Activated naive CD4-positive, alpha-beta T cell treated with anti-CD3 and anti-CD28 coated beads for 36 hours (primary cell): ENCODE measurements at places on chromosomes 7 and 10.

- H3K27me3 ChIP-seq = peaks cover 12% of the 10 kb centered on the region
- H3K4me3 ChIP-seq = no peak overlapping the region
- H3K27ac ChIP-seq = no peak overlapping the region
- H3K36me3 ChIP-seq = peaks cover 8% of the 10 kb centered on the region
- H3K4me1 ChIP-seq = no peaks in the 10 kb centered on the region
These were observed 30.8 kb upstream of the DRGX start for GRCh38 chr10:49426490-49427360.

DNA sequence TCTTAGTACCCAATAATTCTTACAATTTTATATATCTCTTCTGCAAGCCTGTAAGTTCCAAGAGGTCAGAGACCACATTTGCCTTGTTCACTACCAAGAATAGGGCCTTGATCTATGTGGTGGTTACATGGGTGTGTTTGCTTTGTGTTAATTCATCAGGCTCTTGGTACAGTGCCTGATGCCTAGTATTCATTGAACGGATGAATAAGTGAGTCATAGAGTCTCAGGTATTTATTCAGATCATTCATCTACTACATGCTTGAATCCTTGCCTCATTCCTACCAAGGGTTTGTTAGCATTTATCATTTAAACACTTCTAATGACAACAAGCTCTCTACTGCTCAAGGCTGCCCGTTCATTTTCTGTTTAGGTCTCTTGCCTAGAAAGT is 11.3 kb upstream of the SGPL1 start:
- H3K27ac ChIP-seq = no peak overlapping the region
- no peak for DNase-seq
- no peak overlapping the region for H3K4me3 ChIP-seq

DNA sequence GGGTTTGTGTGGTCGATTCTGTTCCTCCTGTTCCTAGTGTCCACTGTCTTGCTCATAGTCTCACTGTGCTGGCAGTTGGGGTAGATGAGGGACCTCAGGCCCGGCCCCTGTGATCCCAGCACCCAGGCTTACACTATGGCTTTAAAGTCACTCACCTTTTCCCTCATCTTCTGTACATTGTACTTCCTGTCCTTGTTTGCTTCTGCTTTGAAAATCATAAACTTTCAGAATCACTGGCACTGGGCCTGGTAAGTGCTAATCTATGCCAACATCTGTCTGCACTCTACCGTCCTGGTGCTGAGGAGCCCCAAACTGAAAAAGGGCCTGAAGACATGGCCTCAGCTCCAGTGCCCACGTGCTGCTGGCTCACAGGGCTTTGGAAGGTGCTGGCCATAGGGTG is 5.7 kb upstream of the TAS2R60 start:
- DNase-seq = peak; percentile 29
- H3K27me3 ChIP-seq = no peaks in the 10 kb centered on the region
- no peaks in the 10 kb centered on the region for H3K36me3 ChIP-seq
- H3K27ac ChIP-seq = peak overlapping the region; percentile 28
- peaks cover 29% of the 10 kb centered on the region for H3K4me1 ChIP-seq

GRCh38 chr10:14173706-14174594 is 156.8 kb downstream of the FRMD4A start:
- no peaks in the 10 kb centered on the region for H3K36me3 ChIP-seq
- H3K4me3 ChIP-seq = peak overlapping the region; percentile 66
- H3K4me1 ChIP-seq = peaks cover 15% of the 10 kb centered on the region

DNA sequence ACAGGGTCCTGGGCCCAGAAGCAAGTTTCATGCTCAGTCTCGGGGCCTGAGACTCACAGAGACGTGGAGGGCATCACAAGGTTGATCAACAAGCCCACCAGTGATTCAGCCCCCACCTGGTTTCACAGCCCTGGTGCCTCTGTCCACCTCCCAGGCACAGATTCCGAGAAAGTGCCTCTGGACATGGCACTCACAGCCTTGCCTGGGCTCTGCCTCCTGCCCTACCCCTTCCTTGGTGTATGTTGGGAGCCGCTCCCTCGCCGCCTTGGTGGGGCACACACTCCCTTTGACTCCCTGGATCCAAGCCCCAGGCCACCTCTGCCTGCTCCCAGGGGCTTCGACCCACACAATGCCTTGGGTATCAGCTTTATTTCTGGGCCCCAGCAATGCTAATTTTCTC is 200.8 kb upstream of the PPP2R2D start:
- H3K4me1 ChIP-seq = no peaks in the 10 kb centered on the region
- no peaks in the 10 kb centered on the region for H3K27me3 ChIP-seq
- no peak overlapping the region for H3K4me3 ChIP-seq
- H3K36me3 ChIP-seq = no peaks in the 10 kb centered on the region
- no peak for DNase-seq

DNA sequence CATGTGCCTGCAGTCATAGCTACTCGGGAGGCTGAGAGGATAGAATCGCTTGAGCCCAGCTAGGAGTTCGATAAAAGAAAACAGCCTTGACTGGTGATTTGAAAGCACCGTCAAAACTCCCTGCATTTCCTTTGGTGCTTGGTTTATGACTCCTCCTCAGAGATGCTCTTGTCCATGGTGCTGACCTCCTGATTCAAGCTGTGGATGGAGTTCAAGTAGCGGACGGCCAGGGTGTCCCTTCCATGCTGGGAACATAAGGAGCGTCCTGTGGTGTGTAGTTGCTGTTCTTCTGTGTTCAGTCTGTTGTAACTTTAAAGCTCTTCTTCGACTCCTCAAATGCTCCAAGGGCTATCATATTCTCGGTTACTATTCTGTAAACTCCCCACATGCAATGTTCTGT is 382.5 kb upstream of the KIAA1217 start:
- peak; percentile 31 for DNase-seq
- no peaks in the 10 kb centered on the region for H3K4me1 ChIP-seq
- no peaks in the 10 kb centered on the region for H3K36me3 ChIP-seq

DNA sequence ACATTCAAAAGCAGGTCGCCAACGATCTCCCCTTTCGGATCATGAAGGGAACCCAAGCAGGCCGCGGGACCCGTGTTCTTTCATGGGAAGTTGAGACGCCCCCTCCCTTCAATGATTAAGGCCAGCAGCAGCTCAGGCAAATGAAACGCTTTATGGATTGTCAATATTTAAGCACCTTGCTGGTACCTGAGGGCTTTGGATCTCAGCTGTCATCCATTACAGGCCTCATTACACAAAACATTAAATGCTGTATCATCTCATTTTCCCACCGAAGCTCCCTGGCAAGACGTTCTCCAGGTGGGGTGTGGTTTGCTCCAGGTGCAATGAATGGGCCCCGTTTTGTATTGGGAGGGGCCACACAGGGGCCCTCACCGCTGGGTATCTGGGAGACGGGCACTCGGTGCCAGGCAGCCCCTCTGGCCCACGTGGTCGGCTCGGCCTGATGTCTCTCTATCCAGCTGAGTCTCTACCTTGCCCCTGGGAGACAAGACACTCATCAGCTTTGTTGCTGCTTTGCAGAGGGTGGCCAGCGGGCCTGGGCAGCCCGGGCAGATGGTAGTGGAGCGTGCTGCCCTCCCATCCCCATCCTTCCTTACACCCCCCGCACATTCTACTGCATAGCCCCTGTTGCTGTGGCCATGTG is 456.1 kb upstream of the FOXK1 start:
- no peak overlapping the region for H3K27ac ChIP-seq
- H3K4me3 ChIP-seq = no peak overlapping the region
- H3K36me3 ChIP-seq = no peaks in the 10 kb centered on the region
- H3K27me3 ChIP-seq = no peaks in the 10 kb centered on the region
- H3K4me1 ChIP-seq = no peaks in the 10 kb centered on the region
- no peak for DNase-seq

DNA sequence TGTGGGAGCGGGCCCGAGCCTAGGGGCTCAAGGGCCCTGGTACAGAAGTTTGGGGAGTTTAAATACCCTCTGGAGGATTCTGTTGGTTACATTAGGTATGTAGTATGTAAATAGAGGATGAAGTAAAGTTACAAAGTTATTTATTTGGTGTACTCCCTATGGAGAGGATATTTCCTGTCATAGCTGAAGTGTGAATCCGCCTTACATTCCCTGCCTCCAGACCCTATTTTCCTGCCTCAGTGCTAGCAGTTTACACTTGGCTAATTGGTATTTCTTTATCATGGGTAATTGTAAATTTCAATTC is 60.6 kb upstream of the KLF14 start:
- H3K27ac ChIP-seq = no peak overlapping the region
- H3K27me3 ChIP-seq = peaks cover 5% of the 10 kb centered on the region
- no peak overlapping the region for H3K4me3 ChIP-seq
- H3K4me1 ChIP-seq = no peaks in the 10 kb centered on the region
- DNase-seq = no peak
- H3K36me3 ChIP-seq = no peaks in the 10 kb centered on the region

DNA sequence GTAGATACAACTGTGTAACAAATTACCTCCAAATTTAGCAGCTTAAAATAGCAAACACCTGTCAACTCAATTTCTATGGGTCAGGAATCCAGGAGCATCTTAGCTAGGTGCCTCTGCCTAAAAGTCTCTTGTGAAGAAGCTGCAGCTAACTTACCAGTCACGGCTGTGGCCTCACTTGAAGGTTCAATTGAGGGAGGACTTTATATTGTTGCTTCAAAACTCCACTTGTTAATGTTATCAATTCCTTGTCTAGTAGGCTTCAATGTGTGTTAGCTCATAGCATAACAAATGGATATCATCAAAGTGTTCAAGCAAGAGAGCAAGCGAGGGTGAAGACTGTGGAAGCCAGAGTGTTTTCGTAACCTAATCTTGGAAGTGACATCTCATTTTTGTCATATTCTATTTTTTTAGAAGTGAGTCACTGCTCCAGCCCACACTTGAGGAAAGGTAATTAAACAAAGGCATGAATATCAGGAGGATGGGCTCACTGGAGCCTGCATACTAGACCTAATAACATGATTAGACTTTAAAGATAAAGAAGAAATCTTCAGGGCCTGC is 172.9 kb downstream of the SPAG6 start:
- peaks cover 5% of the 10 kb centered on the region for H3K27me3 ChIP-seq
- H3K4me3 ChIP-seq = no peak overlapping the region
- no peaks in the 10 kb centered on the region for H3K4me1 ChIP-seq
- no peak overlapping the region for H3K27ac ChIP-seq
- DNase-seq = no peak

DNA sequence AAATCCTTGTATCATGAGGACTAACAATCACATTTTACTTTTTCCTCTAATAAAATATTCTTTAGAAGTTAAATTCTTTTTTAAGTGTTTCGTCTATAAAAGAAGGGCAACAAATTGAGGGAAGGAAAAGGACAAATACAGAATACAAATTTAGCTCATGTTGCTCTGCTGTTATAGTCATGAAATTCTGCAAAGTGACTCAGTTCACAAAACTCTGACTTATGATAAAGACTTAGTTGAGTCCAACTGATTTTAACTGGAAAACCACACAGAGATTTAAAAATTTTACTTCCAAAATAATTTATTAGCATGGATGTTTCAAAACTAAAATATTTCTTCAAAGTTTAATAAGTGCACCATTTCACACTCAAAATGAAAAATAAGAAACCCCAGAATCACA is 75.0 kb upstream of the GPR22 start:
- no peak for DNase-seq
- H3K27me3 ChIP-seq = no peaks in the 10 kb centered on the region
- no peaks in the 10 kb centered on the region for H3K4me1 ChIP-seq
- H3K27ac ChIP-seq = no peak overlapping the region

DNA sequence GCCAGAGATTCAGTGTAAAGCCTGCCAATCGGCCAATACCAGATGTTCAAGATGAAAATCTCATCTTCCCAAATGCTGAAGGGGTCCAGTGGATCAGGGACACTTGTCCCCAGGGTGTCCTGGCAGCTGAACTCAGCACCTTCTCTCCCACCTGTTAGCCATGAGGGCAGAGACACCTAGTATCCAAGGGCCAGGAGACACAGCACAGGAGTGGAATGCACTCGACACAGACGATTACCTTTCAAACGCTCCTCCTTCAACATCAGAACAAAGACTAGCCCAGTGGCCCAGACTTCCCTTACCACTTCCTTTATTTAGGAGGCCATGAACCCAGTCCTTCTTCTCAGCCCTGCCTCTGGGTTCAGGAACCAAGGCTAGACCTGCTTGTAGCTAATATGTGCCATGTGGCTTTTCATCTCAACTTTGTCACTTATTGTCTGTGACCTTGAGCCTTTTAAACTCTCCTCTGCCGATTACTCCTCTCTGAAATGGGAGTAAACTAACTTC is 180.3 kb upstream of the PLXNA4 start:
- DNase-seq = no peak
- H3K4me3 ChIP-seq = no peak overlapping the region
- H3K27ac ChIP-seq = no peak overlapping the region
- H3K4me1 ChIP-seq = peaks cover 6% of the 10 kb centered on the region
- no peaks in the 10 kb centered on the region for H3K27me3 ChIP-seq

DNA sequence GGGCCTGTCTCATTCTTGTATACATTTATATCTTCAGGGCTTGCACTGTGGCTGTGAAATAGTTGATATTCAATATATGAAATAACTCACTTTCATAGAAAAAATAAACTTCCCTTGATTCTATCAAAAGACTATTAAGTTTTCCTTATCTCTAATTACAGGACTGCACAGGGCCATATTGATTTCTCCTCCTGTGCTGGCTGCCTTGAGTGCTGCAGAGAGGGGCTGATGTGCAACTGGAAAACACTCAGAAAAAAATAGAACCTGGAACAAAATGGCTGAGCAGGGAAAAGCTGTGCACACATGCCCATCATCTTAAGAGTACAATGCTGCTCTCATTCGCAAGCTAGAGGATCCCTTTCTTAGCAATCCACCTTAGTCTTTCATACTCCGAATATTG is 5.9 kb upstream of the HDAC9 start:
- no peaks in the 10 kb centered on the region for H3K4me1 ChIP-seq
- H3K4me3 ChIP-seq = no peak overlapping the region
- no peaks in the 10 kb centered on the region for H3K27me3 ChIP-seq
- H3K36me3 ChIP-seq = no peaks in the 10 kb centered on the region
- DNase-seq = no peak
- H3K27ac ChIP-seq = no peak overlapping the region

DNA sequence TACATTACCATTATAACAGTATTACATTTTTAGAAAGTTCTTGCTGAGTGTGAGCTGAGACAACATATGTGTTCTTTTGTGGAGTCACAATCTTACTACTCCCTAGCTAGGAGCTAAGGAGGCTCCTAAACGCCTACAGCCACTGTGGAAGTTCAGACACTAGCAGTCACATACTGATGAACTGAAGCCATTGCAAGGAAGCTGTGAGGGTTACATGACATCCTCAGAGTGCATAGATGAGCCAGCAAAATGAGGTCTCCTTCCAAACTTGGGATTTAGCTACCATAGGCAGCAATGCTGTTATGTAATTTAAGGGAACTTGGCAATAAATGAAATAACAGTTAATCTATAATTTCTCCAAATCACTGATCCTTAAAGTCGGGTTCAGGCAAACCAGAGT is 10.8 kb upstream of the ST7 start:
- no peaks in the 10 kb centered on the region for H3K36me3 ChIP-seq
- H3K4me3 ChIP-seq = no peak overlapping the region
- H3K4me1 ChIP-seq = no peaks in the 10 kb centered on the region
- no peak for DNase-seq
- no peak overlapping the region for H3K27ac ChIP-seq

- H3K36me3 ChIP-seq = no peaks in the 10 kb centered on the region
- no peak overlapping the region for H3K4me3 ChIP-seq
- H3K27me3 ChIP-seq = peaks cover 17% of the 10 kb centered on the region
- H3K27ac ChIP-seq = no peak overlapping the region
These were observed 58.2 kb upstream of the LYZL2 start for GRCh38 chr10:30687698-30688213.
